Activated CD4-positive, CD25-positive, alpha-beta regulatory T cell (primary cell): ENCODE measurements at places on chromosomes 13 and 19.

DNA sequence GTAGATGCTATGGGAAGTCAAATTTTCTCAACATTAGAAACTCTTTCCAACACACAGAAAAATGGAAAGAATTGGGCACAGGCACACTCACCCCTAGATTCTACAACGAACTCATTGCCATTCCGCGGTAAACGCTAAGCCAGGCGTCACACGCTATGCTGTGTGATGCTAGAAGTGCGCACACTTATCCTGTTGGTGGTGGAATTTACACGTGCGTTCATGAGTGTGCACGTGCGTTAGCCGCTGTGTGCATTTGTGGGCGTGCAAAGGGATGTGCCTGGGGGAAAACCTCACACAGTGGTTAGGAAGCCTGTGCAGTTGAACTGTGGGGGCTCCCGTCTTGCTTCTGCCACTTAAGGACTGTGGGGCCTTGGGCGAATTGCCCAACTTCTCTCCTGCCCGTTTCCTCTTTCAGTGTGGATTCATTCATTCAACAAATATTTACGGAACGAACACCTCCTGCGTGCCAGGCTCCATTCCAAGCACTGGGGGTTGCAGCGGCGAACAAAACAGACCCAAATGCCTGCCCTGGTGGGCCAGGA is 7.7 kb downstream of the NFILZ start:
- DNase-seq, result no peak

GRCh38 chr19:51368366-51369282 is at the start of gene CLDND2:
Gene CLDND2 (minus strand): TSS chr19:51369003. CDS start chr19:51368577, 426 bp downstream.
- no peak for DNase-seq

DNA sequence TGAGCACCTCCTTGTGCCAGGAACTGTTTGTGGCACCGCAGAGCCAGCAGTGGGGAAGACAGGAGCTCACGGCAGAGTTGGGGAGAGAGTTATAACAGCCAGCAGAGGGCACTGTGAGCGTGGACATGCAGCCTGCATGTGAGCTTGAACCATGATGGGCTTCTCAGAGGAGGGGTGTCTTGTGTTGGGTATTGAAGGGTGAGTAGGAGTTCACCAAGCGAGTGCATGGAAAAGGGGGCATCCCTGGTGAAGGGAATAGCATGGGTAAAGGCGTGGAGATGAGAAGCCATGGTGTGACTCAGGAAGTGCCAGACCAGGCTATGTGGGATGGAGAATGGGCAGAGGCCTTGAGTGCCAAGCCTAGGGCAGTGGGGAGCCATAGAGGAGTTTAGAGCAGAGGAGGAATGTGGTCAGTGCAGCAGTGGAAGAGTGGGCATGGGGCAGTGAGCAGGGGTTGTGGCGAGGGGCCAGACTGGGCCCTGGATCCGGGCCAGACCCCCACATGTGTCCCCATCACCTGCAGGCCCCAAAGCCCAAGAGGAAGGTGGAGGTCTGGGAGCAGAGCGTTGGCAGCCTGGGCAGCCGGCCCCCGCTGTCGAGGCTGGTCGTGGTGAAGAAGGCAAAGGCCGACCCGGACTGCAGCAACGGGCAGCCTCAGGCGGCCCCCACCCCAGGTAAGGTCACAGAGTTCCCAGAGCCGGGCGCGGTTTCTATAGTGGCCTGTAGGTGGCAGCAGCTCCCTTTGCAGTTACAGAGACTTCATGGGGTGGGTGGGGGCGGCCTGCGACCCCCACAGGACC is 11.8 kb upstream of the SHD start:
- DNase-seq, result peak; percentile 37

GRCh38 chr19:14006766-14007562 is 844 bp upstream of the RFX1 start:
- DNase-seq, result peak; percentile 80

DNA sequence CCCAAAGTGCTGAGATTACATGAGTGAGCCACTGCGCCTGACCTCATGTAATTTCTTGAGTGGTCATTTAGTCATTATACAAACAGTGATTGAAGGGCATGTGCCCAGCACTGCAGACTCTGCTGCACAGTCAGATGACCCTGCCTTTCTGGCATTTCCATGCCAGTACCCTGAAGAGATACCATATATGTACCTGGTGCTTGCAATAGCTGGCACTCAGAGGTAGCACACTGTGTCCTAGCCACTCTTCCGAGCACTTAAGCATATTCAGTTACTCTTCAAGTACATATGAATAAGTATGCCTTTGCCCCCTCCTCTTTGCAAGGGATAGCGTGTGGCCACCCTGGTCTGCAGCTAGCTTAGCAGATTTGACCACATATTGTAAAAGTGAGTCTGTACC is 15.5 kb downstream of the STX10 start:
- no peak for DNase-seq

DNA sequence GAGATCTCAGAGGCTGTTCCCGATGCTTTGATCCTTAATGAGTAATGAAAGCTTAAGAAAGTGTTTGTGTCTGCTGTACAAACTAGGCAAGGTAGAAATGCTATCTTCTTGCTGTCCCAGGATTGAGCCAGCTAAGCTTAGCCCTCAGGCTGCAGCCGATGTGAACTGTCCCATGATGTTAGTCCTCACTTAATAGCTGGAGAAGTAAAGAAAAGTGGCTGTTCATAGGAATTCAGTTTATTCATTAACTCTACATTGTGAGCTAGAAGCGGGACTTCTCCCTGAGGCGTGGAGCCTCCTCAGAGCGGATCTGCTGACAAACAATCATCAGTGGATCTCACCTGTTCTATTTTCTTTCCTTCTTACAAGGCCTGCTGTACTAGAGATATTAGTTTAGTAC is 10.1 kb upstream of the GSX1 start:
- DNase-seq, result no peak

GRCh38 chr13:92218615-92219014 is 820.2 kb downstream of the GPC5 start:
- no peak for DNase-seq

DNA sequence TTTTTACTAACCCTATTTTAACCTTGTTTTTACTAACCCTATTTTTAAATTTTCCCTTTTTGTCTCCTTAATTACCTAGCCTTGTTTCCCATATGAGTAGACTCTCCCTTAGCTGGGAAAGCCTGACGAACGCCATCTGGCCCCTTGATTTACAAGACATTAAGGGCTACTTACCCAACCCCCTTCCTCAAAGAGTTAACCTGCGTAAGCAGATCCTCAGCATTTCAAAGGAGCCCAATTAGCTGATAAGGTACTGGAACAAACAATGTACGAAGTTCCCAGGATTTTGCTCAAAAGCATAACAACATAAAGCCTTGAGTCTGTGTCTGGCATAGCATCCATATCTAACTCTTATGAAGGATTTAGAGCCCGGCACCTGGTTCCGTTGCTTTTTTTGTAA is 4.7 kb upstream of the MVB12A start:
- no peak for DNase-seq

DNA sequence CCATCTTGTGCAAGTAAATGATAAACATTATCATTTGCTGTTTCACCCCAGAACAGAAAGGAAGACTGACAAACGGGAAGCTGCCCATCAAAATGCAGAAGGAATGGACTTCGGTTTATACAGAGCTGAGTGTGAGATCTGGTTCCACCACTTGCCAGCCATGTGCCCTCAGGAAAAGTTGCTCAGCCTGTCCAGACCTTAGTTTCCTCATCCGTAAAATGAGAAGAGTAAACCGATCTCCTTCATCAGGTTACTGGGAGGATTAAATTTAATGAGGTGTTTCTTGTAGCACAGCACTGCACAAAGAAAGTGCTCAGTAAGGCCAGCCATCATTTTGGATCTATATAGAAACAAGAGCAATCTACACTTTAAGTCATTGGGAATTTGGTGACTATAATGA is 36.7 kb upstream of the SERP2 start:
- no peak for DNase-seq

DNA sequence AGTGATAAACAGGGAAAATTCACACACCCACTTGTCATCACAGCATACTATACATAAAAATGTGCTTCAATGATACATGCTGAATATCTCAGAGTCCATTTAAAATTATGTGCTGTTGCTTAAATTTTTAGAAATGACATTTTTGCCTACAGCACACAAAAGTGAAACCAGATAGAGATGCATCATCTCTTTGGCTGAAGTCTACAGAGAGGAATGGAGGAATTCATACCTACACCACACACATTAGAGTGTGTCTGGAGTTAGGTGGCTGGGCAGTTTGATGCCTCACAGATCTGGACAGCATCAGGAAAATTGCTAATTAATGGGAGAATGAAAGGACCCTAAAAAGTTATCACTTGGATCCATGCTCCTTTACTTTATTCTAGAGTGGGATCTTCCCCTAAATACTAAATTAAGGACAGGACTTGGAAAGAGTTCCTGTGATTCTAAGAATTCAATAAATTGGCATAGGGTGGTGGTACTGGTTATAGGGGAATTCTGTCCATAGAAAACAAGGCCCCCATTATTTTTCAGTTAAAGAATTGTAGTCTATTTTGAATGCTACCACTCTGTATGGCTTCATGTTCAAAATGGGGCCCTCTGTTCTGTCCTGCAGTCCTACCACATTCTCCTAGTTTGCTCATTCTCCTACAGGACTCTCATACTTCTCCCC is 41.3 kb downstream of the RCBTB2 start:
- no peak for DNase-seq

GRCh38 chr19:56987184-56987583 is 132.6 kb upstream of the USP29 start:
- no peak for DNase-seq

- no peak for DNase-seq
Observed at GRCh38 chr19:43229315-43229714, 23.9 kb upstream of the PSG4 start.

DNA sequence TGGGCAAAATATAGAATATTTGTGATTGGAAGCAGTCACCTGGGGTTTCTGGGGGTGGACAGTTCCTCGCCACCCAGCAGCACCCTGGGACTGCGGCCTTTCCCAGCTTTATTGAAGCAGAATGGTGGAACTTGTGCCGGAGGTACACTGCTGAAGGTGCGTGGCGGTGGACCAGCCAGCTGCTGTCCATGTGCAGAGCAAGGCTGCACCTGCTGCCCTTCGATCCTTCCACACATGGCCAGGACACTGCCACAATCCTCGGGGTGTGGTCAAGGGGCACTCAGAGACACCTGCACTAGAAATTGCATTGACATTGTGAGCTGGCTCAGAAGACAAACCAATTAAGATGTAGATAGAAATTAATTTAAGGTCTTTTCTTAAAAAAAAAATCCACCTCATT is 11.4 kb upstream of the GPI start:
- DNase-seq, result no peak

DNA sequence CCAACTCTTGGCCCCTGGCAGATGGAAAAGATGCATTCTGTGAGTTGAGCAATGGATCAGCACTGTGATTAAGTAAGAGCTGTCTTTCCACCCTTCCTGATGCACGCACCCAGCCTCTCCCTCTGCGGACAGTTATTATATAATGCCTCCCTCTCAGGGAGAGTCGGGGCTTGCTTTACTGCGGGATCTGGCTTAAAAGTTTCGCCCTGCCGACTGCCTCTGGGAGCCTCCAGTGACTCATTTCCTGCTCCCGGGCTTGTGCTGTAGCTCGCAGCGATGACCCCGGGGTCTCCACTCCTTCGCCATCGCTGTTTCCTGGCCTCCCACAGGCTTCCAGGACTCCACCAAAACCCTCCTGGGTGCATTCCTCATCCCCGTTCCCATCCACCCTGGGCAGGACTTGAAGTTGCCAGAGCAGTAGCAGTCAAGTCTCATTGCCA is 107.4 kb upstream of the SLC7A1 start:
- DNase-seq, result no peak
